ENCODE measurements at places on chromosomes 6 and 20.

DNA sequence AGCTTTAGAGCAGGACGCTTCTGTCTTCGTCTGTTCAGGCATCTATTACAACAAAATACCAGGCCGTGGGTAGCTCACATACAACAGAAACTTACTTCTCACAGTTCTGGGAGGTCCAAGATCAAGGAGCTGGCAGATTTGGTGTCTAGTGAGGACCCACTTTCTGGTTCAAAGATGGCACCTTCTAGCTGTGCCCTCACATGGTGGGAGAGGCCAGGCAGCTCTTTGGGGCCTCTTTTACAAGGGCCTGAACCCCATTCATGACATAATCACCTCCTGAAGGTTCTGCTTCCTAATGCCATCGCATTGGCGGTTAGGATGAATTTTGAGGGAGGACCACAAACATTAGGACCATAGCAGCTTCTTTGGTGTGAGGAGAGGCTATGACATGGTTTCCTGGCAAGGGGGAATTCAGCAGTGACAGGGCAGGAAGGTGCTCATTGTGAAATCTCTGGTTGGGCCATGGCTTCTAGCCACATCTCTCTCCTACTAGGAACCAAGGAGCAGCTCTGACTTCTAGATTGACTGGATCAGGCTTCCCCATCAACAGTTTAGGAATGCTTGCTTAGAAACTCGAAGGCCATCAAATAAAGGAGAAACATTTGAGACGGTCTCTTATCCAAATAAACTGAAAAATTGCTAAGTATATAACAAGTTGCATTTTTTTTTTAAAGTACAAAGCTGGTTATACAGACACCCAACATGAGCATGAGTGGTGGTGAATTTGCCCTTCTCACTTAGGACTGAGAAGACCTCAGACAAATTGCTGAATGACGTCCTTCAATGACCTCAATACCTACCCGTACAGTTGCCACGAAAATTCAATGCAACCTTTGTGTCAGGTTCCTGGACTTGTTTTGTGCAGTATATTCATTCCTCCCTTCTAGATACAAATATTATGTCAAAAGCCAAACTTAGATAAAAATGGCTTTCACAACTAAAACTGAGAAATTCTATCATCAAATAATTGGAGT lies 140.7 kb downstream of the ZDHHC14 start:
- DNase-seq: no peak

DNA sequence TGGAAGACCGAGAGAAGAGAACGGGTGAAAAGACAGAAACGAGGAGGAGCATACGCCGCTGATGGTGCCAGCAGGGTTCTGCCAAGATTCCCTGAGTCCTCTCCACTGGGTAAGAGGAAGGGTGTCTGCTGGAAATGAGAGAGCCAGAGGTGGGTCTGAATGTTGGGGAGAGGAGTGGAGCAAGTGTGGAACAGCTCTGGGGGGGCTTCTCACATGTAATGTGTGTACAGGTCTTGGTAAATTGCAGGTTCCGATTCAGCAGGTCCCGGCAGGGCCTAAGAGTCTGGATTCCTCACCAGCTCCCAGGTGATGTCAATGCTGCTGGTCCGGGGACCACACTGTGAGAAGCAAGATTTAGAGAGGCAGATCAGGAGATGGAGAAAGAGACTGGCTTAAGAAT lies 1.5 kb upstream of the EBF4 start:
- DNase-seq: no peak

DNA sequence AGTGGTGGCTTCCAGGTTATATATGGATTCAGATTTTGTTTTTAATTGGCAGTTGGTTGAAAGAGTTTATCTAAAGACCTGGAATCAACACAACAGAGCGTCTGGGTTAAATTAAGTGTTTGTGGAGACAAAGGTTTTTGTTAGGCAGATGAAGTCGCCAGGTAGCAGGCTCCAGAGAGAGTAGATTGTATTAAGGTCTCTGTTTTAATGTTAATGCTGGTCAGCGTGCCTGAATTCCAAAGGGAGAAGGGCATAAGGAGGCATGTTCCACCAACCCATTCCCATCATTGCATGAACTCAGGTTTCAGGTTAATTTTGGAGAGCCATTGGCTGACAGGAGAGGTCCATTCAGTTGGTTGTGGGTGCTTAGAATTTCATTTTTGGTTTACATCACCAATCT lies 744.1 kb upstream of the GJE1 start:
- no peak for DNase-seq

DNA sequence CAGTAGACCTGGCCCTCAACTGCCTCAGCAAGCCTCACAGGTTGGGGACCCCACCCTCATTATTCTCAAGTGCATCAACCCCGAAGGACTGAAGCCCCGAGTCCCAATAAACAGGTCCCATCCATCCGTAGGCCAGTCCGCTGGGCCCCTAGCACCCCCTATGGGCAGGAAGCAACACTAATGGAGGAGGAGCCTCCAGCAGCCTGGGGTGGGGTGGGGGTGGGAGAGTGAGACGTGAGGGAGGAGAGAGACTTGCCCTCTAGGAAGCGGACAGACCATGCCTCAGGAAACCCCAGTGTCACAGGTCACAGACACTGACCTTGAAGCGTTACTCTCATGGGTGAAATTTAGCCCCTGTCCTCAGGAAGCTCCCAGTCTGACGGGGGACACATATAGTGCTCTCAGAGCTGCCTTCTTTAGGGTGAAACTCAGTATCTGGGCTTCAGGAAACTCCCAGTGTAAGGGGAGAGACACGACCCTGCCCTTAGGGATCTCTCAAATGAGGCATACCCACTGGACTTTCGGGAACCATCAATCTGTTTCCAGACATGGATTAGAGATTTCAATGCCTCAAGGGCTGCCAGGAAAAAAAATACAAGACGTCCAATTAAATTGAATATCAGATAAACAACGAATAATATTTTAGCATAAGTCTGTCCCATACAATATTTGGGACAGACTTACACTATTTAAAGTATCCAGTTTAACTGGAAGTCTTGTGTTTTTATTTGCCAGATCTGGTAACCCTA lies 125.8 kb downstream of the MRPL14 start:
- no peak for DNase-seq

DNA sequence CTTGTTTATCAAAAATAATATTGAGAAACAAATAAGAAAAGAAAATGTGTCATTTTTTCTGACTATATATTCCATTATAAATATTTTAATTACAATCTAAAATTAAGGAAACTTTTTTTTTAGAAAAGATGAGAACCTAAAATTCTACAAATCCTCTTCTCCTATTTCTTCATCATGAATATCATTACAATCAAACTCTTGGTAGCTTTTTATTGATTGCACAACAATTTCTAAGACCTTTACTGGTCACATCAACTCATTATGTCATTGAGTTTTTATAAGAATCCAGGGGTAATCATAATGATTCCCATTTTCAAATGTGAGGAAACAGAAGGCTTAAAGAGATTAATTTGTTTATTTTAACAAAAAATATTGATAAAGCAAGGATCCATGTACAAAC lies 841.0 kb downstream of the FRK start:
- no peak for DNase-seq

GRCh38 chr6:157163434-157164159 lies 159.7 kb downstream of the TMEM242 start:
- DNase-seq: no peak

Measured in activated CD4-positive, CD25-positive, alpha-beta regulatory T cell treated with anti-CD3 and anti-CD28 coated beads, Interleukin-2, amount 50 U/mL, for 16 hours (primary cell).